ENCODE measurements at places on chromosomes 4 and X.
A peak's percentile ranks its signal among the peaks of the same experiment; 100 is the strongest.

- DNase-seq = no peak
Measured at GRCh38 chr4:149987330-149988086, 90.7 kb upstream of the DCLK2 start.

- no peak for DNase-seq
Measured at GRCh38 chr4:172489861-172490260, 676.7 kb downstream of the GALNTL6 start.

GRCh38 chr4:60657807-60658206 is 542.3 kb upstream of the ADGRL3 start:
- no peak for DNase-seq

GRCh38 chrX:117834076-117834475 is 282.5 kb downstream of the KLHL13 start:
- DNase-seq = no peak

DNA sequence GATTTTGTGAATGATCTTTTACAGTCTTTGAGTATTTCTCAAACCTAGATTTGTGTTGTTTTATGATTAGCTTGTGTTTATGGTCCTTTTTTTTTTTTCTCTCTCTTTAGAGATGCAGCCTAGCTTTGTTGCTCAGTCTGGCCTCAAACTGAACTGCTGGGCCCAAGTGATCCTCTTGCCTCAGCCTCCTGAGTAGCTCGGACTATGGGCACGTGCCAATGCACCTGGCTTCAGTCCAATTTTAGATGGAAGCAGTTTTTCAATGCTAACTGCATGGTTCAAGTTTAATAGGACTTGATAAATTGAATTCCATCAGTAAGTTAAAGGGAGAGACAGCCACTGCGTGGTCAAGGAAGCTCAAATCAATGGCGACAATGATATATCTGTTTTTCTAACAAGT is 3.8 kb upstream of the FGG start:
- DNase-seq = no peak

DNA sequence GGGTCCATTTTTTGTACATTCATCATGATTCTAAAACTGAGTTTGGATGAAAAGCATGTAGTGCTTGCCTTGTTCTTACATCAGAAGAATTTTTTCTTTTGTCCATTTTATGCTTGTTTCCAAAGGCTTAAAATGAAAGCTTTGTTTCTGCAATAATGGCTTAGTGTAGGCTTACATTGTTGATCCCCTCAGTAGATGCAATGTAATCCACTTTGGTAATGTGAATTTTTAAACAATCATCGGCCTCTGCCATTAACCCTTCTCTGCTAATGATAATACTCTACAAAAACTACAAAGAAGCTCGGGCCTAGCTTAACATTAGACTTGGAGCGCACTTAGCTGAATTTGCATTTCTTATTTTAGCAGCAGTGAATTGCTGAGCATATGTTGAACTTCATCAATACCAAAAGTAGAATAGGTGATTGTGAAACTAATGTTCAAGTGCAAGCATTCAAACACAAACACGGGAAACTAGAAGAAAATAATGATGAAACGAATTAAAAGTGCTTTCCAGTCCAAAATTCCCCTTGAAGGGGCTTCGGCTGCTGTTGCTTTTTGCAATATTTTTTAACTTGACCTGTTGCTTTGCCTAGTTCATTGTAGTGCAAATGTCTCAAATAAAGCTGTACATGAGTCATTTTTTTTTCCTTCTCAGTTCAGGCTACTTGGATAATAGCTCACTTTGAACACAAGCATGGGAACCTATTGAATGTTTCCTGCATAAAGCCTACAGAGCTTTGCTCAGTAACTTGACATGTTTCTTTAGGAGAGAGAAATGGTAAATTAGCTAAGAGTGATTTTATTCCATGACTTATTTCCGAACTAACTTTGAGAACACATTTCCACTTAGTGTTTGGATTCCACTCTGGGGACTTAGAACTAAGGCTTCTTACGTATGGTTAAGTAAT is 66.5 kb downstream of the SLIT2 start:
- no peak for DNase-seq

DNA sequence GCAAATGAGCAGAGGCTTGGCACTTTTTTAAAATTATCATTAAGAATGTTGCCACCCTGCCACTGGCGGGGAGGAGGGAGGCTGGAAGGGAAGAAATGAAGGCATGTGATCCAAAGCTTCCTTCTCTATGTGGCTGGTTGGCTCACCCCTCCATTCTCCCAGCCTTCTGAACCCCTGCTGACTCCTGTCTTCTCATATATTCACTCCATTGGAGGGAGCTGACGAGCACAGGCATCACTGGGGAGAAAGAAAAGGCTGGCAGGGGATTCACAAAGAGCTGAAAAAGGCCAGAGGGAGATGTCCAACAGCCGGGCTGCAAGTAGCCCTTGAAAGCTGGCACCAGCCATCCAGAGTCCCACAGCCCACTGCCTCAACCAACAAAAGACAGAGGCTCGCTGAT is 495.6 kb downstream of the BCOR start:
- no peak for DNase-seq

GRCh38 chr4:26085551-26085950 is 171.5 kb downstream of the SMIM20 start:
- DNase-seq = no peak

- no peak for DNase-seq
Measured at GRCh38 chr4:92421920-92422319, 118.2 kb downstream of the GRID2 start.

DNA sequence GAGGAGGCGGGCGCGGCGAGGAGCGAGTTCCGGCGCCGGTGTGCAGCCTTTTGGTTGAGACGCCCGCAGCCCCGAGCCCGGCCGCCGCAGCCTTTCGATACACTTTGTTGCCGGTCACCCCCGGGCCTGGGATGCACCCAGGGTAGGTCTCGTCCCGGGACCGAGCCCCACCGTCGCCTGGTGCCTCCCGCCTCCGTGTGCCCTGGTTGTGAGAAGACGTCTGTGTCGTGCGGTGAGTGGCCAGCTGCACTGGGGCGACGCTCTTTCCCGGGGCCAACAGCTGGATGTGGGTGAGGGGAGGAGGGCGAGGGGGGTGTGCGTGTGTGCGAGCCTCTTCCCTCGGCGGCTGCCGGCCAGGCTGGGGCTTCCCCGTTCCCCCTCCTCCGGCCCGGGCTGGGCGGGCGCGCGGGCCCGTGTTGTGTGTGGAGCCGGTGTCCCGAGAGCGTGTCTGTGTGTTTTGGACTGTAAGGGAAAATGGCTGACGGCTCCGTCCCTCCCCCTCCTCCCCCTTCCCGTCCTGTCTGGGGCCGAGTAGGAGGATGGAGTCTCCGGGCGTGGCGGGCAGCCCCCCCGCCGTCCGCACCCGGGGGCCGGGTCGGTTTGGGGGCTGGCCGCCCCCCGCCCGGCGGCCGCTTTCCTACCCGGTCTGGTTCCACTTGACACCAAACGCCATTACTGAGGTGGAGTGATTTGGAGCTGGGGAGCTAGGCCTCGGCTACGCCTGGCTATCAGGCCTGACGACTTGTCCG is 807 bp downstream of the USP9X start:
- peak; percentile 11 for DNase-seq

All from stimulated activated CD8-positive, alpha-beta memory T cell treated with anti-CD3 and anti-CD28 coated beads, Interleukin-7, amount 100 ng/mL, for 1 hour (primary cell).